ENCODE measurements at places on chromosomes 16 and 17. TPM values are rescaled to one million over a fixed set of nuclear protein-coding genes. Genes with fewer than 3 reads are reported as not detected.
A peak's percentile ranks its signal among the peaks of the same experiment; 100 is the strongest.

Gene LMF1
- 10.0 TPM for total RNA-seq

Gene ZNF785
- total RNA-seq = 8.7 TPM

GRCh38 chr16:67661101-67661761 lies 471 bp downstream of the PARD6A start:
- peaks cover 10% of the 10 kb centered on the region for H3K4me1 ChIP-seq
- no peak overlapping the region for H3K27ac ChIP-seq
- peak overlapping the region; percentile 92 for H3K4me3 ChIP-seq
- peak; percentile 34 for DNase-seq
- H3K36me3 ChIP-seq = peaks cover 6% of the 10 kb centered on the region

- peaks cover 8% of the 10 kb centered on the region for H3K4me1 ChIP-seq
- no peak overlapping the region for H3K4me3 ChIP-seq
- peak; percentile 56 for DNase-seq
- H3K27me3 ChIP-seq = no peaks in the 10 kb centered on the region
- H3K27ac ChIP-seq = no peak overlapping the region
- H3K36me3 ChIP-seq = peaks cover 10% of the 10 kb centered on the region
Measured at GRCh38 chr16:57032931-57033330, 43.6 kb downstream of the NLRC5 start.

- no peak overlapping the region for H3K27ac ChIP-seq
- no peaks in the 10 kb centered on the region for H3K36me3 ChIP-seq
- H3K4me3 ChIP-seq = no peak overlapping the region
- DNase-seq = no peak
- H3K4me1 ChIP-seq = no peaks in the 10 kb centered on the region
- H3K27me3 ChIP-seq = no peaks in the 10 kb centered on the region
Measured at GRCh38 chr16:85733839-85734170, 17.1 kb downstream of the C16orf74 start.

DNA sequence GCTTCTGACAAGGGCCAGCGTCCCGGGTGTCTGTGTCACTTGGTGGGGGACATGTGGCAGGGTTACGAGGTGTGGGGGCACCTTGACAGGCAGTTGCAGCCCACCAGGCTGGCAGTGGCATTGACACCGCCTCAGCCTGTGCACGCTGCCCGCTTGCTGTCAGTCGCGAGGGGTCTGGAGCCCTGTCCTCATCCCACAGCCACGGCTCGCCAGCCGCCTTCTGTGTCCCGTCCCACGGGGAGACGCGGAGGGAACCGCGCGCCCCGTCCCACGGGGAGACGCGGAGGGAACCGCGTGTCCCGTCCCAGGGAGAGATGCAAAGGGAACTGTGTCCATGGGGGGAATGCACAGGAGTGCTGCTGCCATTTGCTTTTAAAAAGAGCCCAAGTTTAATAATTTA lies 3.5 kb downstream of the PABPN1L start:
- H3K36me3 ChIP-seq = peaks cover 7% of the 10 kb centered on the region
- H3K27ac ChIP-seq = no peak overlapping the region
- H3K27me3 ChIP-seq = no peaks in the 10 kb centered on the region
- H3K4me1 ChIP-seq = no peaks in the 10 kb centered on the region
- no peak for DNase-seq
- H3K4me3 ChIP-seq = no peak overlapping the region

DNA sequence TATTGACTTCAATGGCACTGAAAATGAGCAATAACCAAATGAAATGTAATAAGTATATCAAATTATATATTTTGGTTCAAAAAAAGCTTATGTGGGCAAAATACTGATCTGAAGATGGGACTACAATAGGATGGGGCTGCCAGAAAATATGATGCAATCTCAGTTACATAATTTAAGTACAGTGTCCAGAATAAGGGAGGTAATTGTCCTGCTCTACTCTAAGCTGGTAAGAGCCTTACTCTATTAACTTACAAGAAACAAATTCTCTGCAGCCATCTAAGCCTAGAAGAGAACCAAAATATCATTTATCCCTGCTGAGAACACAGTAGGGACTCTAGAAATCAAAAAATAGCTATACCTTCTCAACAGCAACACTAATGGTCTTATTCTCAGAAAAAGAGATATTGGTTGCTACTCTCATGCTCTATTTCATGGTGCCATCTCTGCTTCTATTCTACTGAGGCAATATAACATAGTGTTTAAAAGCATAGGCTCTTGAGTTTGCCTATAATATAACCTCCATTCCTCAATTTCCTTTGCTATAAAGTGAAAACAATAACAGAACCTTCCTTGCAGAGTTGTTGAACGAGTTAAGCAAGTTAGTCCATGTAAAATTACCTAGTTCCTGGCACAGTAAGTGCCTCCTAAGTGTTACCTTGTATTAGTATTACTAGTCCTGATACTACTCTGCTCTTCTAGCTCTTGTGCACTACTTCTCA lies 19.9 kb downstream of the NQO1 start:
- no peak for DNase-seq
- H3K4me3 ChIP-seq = no peak overlapping the region
- peaks cover 3% of the 10 kb centered on the region for H3K4me1 ChIP-seq

- DNase-seq = no peak
- no peaks in the 10 kb centered on the region for H3K27me3 ChIP-seq
- H3K27ac ChIP-seq = no peak overlapping the region
Measured at GRCh38 chr16:4855371-4855770, 8.1 kb downstream of the UBN1 start.

- DNase-seq = peak; percentile 40
- no peaks in the 10 kb centered on the region for H3K27me3 ChIP-seq
- peak overlapping the region; percentile 89 for H3K4me3 ChIP-seq
- H3K4me1 ChIP-seq = peaks cover 3% of the 10 kb centered on the region
- H3K36me3 ChIP-seq = no peaks in the 10 kb centered on the region
Measured at GRCh38 chr17:410543-411401, 58.2 kb upstream of the RPH3AL start.

DNA sequence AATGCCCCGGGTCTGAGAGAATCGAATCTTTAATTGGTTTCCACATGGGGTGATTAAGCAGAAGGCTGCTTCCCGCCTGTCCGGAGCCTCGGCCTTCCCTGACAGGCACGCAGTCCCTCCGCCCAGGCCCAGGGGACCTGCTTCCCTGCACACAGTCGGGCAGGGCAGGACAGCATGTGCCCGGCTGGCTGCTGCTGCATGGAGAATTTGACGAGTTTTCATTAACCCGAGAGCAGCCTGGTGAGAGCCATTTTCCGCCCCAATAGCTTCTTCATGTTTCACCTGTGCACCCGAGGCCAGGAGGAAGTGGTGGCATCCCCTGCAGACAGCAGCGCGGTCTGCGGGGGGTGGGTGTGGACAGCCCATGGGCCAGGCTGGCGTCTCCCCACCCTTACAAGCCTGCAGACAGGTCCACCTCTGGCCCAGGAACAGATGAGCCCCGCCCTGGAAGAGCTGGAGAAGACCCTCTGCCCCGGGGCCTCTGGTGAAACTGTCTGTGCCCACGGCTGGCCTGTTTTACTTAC lies 67.0 kb downstream of the KLHDC4 start:
- H3K27ac ChIP-seq = no peak overlapping the region
- no peak for DNase-seq
- no peaks in the 10 kb centered on the region for H3K27me3 ChIP-seq
- no peaks in the 10 kb centered on the region for H3K4me1 ChIP-seq
- peaks cover 4% of the 10 kb centered on the region for H3K36me3 ChIP-seq

DNA sequence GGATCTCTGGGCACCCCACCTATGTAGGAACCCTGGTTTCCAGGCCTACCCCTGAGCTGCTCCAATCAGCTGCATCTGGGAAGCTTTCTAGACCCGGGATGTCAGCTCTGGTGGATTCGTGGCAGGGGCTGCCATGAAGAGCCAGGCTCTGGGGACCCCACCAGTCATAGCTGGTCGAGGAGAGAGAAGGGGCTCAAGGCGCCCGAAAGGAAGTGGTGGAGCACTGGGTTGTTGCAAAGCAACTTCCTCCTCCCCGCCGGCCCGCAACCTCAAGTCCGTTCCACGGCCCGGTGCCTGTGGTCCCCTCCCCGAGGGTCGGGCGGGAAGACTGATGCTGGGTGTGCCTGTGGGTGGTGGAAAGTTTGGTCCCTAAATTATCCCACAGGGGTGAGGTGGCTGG lies 10.2 kb downstream of the TBKBP1 start:
- H3K36me3 ChIP-seq = peaks cover 3% of the 10 kb centered on the region
- peaks cover 2% of the 10 kb centered on the region for H3K4me1 ChIP-seq
- no peak overlapping the region for H3K27ac ChIP-seq
- DNase-seq = no peak
- H3K4me3 ChIP-seq = no peak overlapping the region

DNA sequence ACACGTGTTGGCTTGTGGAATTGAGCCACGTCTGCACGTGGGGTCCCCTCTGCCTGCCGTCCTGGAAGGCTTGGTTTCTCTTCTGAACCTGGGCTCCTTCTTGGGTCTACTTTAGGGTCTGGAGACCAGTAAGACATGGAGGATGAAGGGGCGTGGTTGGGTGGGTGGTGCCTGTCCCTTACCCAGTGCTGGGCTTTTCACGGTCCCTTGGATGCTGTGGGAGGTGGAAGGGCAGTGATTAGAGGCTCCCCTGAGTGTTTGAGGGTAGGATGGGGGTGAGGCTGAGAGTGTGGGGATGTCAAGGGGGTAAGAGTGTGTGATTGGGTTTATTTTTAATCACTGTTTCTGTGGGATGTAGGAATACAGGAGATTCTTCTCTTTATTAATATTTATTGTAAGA lies 38.3 kb downstream of the MGAT5B start:
- H3K27ac ChIP-seq = no peak overlapping the region
- no peak overlapping the region for H3K4me3 ChIP-seq
- no peaks in the 10 kb centered on the region for H3K4me1 ChIP-seq
- no peaks in the 10 kb centered on the region for H3K27me3 ChIP-seq
